ENCODE measurements at places on chromosomes 5 and 9. TPM values are rescaled to one million over a fixed set of nuclear protein-coding genes. Genes with fewer than 3 reads are reported as not detected.

LHX6 gene
- total RNA-seq, result not detected

SLC36A2 gene
- not detected for total RNA-seq

SCGB3A2 gene
- total RNA-seq, result not detected

ACTBL2 gene
- total RNA-seq, result not detected

MEGF9 gene
- 24.4 TPM for total RNA-seq

GRM6 gene
- total RNA-seq, result not detected

SOHLH1 gene
- total RNA-seq, result not detected

WDR38 gene
- not detected for total RNA-seq

MEIKIN gene
- total RNA-seq, result not detected

LOX gene
- 448 TPM for total RNA-seq

ZNF622 gene
- 37.2 TPM for total RNA-seq

PALM2AKAP2 gene
- total RNA-seq, result 11.0 TPM

MTMR12 gene
- total RNA-seq, result 25.3 TPM

GRXCR2 gene
- total RNA-seq, result not detected

MEGF10 gene
- total RNA-seq, result 0.78 TPM

PCDHB4 gene
- 1.8 TPM for total RNA-seq

SLC28A3 gene
- 0.76 TPM for total RNA-seq

ROPN1L gene
- total RNA-seq, result 0.26 TPM

ARID3C gene
- total RNA-seq, result 0.26 TPM

HSPA4 gene
- 126 TPM for total RNA-seq

GPR150 gene
- not detected for total RNA-seq

LCN1 gene
- not detected for total RNA-seq

All from articular chondrocyte of knee joint (primary cell).